ENCODE measurements at places on chromosomes 5 and 9.

DNA sequence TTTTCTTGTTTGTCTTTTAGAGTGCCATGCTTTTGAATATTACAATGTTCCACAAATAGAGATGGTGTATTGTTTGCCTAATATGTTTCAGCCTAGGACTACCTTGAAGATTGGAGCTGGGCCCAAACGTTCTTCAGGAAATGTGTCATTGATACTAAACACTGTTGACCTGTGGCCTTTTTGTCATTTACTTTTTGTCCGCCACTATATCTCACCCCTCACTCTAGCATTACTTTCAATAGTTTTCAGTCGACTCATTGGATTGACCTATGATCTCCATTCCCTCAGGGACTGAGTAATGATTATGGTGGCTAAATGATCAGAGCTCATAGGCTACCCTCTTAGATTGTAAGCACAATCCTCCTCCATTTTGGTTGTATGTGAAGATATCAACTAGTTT is 115.8 kb downstream of the NUDT12 start:
- no peak for DNase-seq

GRCh38 chr5:141476132-141476911 is 556 bp downstream of the PCDHGC3 start:
- DNase-seq, result no peak

GRCh38 chr9:128254362-128254761 is 21.4 kb downstream of the GOLGA2 start:
- no peak for DNase-seq

- no peak for DNase-seq
Observed at GRCh38 chr5:14996997-14997396, 125.4 kb upstream of the ANKH start.

DNA sequence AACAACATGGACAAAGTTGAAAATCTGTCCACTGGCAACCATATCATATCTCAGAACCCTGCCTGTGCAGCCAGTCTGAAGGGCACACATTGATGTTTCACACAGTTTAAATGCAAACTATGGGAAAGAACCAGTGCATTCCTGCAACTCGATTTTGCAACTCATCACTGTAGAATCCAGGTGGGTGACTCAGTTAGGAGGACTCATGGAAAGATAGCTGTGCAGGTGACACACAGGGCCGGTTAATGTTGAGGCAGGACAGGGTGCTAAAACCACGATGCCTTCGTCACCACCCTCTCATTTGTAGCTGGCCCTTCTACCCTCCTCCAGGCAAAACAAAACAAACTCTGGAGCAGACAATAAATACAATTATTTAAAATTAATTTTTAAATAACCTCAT is 62.8 kb downstream of the TLE1 start:
- DNase-seq, result no peak

DNA sequence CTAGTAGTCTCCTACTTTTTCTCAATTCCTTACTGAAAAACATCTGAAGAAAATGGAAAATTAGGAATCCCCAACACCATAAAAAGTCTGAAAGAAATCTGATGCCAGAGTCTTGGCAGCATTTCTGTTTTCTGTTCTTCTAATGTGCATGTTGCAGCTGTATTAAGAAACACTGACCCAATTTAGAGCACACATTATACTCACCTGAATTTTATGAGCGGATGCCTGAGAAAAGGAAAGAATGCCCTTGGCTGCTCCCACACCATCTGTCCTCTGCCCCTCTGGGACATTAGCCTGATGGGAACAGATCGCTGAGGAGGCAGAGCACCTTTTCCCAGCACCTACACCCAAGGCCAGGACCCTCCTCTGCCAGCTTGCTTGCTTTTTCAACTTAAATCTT is 14.1 kb upstream of the ANP32B start:
- DNase-seq, result no peak

GRCh38 chr9:76101075-76101474 is 210.6 kb downstream of the PCSK5 start:
- no peak for DNase-seq

- DNase-seq, result no peak
Observed at GRCh38 chr9:82132024-82132423, 143.5 kb downstream of the SPATA31D1 start.

- DNase-seq, result no peak
Observed at GRCh38 chr9:130448035-130448624, 3.4 kb downstream of the ASS1 start.
